ENCODE measurements at places on chromosomes 1 and 21. TPM values are rescaled to one million over a fixed set of nuclear protein-coding genes. Genes with fewer than 3 reads are reported as not detected.

Gene PLA2G2A
- 8.0 TPM for total RNA-seq

Gene CNKSR1
- total RNA-seq, result 45.8 TPM

Gene FAAH
- 120 TPM for total RNA-seq

Gene TFF2
- total RNA-seq, result 1,039 TPM

Gene CZIB
- 42.6 TPM for total RNA-seq

Gene MYOC
- total RNA-seq, result 15.9 TPM

Gene MYBPHL
- total RNA-seq, result not detected

Gene ASCL5
- not detected for total RNA-seq

Gene GJA5
- total RNA-seq, result not detected

Gene PPFIA4
- total RNA-seq, result not detected

Gene SLC1A7
- total RNA-seq, result not detected

Gene VWA1
- total RNA-seq, result 21.1 TPM

Gene EIF4G3
- total RNA-seq, result 49.2 TPM

Gene RYR2
- 16.5 TPM for total RNA-seq

Gene RGS1
- total RNA-seq, result 33.4 TPM

Gene NGF
- total RNA-seq, result not detected
